Effector memory CD4-positive, alpha-beta T cell (primary cell): ENCODE measurements at places on chromosomes 12 and 14.

DNA sequence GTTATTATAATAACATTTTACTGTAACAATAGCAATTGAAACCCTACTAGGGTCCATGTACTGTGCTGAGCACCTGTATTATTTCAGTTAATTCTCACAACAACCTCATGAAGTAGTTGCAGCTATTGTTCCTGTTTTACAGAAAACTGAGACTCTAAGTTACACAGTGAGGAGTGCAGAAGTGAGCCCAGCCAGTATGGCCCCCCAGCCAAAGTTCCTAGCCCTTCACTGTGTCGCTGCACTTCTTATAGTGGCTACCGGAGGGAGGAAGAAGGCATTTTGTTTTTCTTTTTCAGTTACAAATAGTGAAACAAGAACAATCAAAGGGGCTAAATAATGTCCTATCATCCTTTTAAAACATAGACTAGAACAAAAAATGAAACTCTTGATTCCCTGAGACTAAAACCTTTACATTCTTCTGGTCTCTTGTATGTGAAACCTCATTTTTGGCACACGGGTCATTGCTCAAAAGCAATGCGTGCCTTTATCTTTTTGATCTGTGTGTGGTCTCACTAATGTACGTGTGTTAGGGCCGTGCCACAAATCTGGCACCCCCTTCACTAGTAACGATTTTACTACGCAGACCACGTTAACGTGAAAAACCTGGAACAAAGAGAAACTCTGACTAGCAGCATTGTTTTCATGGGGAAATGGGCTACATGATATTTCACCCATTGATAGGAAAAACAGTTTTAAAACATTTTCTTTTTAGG lies 88.7 kb downstream of the LLPH start:
- no peaks in the 10 kb centered on the region for H3K4me1 ChIP-seq
- no peak for DNase-seq
- no peaks in the 10 kb centered on the region for H3K36me3 ChIP-seq
- H3K27ac ChIP-seq: no peak overlapping the region

DNA sequence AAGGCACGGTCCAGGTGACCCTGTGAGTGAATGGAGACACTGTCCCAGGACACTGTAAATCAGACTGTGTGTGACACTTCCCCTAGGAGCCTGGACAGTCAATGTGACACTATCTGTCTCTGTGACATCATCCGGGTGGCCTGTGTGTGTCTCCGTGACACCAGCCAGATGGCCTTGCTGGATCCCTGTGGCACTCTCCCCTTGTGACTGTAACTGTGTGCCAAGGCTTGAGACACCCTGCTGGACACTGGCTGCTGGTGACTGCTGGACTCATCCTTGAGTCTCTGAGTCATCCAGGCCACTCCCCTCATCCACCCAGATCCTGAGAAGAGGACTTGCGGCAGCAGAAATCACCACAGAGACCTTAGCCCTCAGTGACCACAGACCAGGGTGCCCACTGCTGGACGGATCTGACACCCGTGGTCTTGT lies 51.6 kb downstream of the MVK start:
- H3K27me3 ChIP-seq: no peaks in the 10 kb centered on the region
- no peak overlapping the region for H3K27ac ChIP-seq
- no peak overlapping the region for H3K4me3 ChIP-seq
- no peaks in the 10 kb centered on the region for H3K4me1 ChIP-seq
- H3K36me3 ChIP-seq: no peaks in the 10 kb centered on the region

DNA sequence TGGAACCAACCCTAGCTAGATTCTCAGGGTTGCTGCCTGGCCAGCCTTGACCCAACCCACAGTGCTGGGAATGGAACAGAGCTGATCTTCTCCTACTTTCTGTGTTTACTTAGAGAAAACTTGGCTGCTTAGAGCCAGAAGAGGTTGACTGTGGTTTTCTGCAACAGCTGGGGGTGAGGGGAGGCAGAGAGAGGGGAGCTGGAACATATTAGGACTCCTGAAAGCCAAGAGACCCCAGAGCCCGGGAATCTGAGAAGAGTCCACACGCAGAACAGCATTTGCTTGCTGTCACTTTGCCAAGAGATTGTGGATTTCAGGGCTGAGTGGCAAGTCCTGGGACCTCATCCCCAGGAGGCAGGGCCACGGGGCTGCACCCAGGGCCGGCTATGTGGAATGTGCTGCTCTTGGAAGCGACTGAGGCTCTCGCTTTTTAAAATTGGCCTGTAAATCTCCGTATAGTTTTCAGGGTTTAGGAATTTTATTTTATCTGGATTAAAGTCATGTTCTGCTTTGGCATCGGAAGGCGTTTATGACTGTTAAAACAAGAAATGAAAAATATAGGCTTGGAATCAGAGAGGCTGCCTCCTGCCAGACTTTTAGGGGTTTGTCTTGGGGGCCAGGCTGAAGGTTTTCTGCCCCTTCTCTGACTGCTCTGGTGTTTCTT lies 22.3 kb upstream of the MED13L start:
- no peaks in the 10 kb centered on the region for H3K4me1 ChIP-seq
- no peak overlapping the region for H3K4me3 ChIP-seq
- no peak for DNase-seq

GRCh38 chr14:69674546-69675244 lies 63.3 kb downstream of the SUSD6 start:
- no peak overlapping the region for H3K27ac ChIP-seq
- no peaks in the 10 kb centered on the region for H3K36me3 ChIP-seq
- H3K4me3 ChIP-seq: no peak overlapping the region

DNA sequence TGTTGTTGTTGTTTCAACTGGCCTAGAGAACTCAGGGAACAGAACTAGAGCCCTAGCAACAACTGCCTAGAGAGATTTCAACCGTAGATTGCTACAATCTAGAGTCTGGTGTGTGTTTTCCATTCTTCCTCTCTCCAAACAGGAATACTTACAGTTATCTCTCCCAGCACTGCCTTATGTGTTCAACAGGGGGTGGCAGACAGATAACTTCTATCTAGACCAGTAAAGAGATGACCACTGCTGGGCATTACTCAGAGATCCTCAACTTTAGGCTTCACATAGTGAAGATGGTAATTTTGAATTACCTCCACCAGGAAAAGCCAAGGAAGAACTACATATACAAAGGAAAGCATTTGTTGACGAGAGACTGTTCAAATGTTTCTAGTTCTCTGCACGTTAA lies 4.8 kb downstream of the TXNDC16 start:
- H3K27ac ChIP-seq: no peak overlapping the region
- no peaks in the 10 kb centered on the region for H3K36me3 ChIP-seq
- H3K4me1 ChIP-seq: peaks cover 8% of the 10 kb centered on the region
- H3K27me3 ChIP-seq: no peaks in the 10 kb centered on the region

GRCh38 chr12:82708061-82708879 lies 21.6 kb downstream of the TMTC2 start:
- H3K36me3 ChIP-seq: no peaks in the 10 kb centered on the region
- no peak for DNase-seq
- no peaks in the 10 kb centered on the region for H3K27me3 ChIP-seq
- H3K4me3 ChIP-seq: no peak overlapping the region
- no peaks in the 10 kb centered on the region for H3K4me1 ChIP-seq
- H3K27ac ChIP-seq: no peak overlapping the region

DNA sequence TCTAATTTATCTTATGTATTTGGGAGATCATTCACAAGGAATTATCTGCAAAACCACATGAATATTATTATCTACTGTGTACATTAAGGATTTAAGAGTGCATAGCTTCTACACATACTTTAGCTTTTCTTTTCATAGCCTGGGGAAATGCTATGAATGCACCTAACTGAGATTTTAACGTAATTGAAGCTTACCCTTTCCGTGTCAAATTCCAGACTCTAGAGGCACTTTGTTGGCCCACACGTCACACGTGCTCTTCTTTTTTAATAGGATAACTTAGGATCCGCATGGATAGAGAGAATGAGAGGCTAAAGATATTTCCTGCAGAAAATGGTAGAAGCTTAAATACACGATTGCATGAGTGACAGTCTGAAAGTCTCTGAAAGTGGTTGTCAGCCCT lies 481.1 kb downstream of the PCNX1 start:
- DNase-seq: no peak
- no peaks in the 10 kb centered on the region for H3K36me3 ChIP-seq
- no peaks in the 10 kb centered on the region for H3K4me1 ChIP-seq
- H3K27ac ChIP-seq: no peak overlapping the region
- no peak overlapping the region for H3K4me3 ChIP-seq

DNA sequence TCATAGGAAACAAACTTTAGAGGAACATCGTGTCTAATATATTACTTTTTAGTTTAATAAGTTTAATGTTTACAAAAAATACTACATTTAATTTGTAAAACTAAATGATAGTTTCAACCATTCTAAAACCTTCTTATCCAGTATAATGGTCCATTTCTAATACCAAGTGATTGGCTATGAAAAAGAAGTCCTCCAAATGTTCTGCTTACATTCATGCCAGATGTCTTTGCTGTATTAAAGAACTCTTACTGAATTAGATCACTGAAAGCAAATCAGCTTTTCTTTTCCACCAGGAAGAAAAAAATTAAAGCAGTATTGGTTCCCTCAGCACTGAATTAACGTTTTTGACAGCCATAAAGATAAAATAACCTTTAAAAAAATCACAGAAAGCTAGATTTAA lies 3.7 kb downstream of the NOVA1 start:
- no peak for DNase-seq
- H3K4me3 ChIP-seq: no peak overlapping the region
- no peaks in the 10 kb centered on the region for H3K36me3 ChIP-seq
- H3K4me1 ChIP-seq: no peaks in the 10 kb centered on the region

DNA sequence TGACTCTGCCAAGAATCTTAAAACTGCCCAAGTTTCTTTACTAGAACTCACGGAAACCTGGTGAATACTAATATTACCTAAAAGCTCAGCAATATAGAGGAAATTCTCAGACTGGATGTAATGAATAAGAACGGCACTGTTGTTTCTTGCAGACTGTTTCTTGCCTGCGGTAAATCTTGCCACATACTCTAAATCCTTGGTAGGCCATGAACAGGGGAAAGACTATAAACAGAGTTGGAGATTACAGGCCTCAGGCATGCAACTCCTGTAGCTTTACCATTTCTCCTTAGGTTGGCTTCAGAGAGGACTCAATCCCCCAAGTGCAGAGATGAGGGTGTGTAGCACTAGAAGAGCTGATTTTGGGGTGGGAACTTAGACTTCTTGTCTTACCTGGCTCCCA lies 1.1 kb downstream of the ALDH6A1 start:
- H3K27ac ChIP-seq: no peak overlapping the region
- H3K36me3 ChIP-seq: no peaks in the 10 kb centered on the region
- H3K4me3 ChIP-seq: no peak overlapping the region

DNA sequence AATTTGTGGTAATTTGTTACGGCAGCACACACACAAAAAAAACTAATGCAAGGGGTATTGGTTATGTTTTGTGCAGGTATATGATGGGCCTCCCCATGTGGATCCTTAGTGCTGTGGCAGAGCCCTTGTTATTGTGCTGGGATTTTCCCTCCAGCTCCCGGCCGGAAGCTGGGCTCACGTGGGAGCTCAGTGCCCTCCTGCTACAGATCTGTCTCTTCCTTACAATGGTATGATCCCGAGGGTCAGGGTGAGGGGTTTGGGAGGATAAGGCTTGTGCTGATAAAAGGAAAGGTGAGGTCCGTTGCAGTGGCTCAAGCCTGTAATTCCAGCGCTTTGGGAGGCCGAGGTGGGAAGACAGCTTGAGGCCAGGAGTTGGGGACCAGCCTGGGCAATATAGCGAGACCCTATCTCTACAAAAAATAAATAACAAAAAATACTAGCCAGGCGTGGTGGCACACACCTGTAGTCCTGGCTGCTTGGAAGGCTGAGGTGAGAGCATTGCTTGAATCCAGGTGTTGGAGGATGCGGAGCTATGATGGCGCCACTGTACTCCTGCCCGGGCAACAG lies 861 bp upstream of the SLC48A1 start:
- H3K4me1 ChIP-seq: peaks cover 9% of the 10 kb centered on the region
- no peaks in the 10 kb centered on the region for H3K36me3 ChIP-seq

DNA sequence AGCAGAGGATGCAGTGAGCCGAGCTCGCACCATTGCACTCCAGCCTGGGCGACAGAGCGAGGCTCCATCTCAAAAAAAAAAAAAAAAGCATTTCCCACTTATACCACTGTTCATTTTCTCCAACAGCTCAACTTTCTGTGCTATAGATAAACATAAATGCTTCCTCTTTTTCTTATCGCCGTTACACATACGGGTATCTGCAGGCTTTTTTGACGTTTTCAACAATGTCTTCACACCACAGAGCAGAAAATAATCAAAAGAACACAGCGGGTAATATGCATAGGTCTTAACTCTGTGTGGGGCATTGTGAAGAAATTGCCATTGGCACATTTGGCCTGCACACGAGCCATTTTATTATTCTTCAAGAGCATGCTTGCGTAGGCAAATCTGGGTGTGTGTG lies 86.4 kb downstream of the CAPZA3 start:
- DNase-seq: no peak
- H3K36me3 ChIP-seq: no peaks in the 10 kb centered on the region
- no peak overlapping the region for H3K27ac ChIP-seq
- no peaks in the 10 kb centered on the region for H3K4me1 ChIP-seq
- no peaks in the 10 kb centered on the region for H3K27me3 ChIP-seq

- no peak overlapping the region for H3K27ac ChIP-seq
- H3K36me3 ChIP-seq: no peaks in the 10 kb centered on the region
- DNase-seq: no peak
- H3K4me3 ChIP-seq: no peak overlapping the region
- no peaks in the 10 kb centered on the region for H3K27me3 ChIP-seq
Measured at GRCh38 chr12:29253906-29254625, 105.0 kb downstream of the FAR2 start.

DNA sequence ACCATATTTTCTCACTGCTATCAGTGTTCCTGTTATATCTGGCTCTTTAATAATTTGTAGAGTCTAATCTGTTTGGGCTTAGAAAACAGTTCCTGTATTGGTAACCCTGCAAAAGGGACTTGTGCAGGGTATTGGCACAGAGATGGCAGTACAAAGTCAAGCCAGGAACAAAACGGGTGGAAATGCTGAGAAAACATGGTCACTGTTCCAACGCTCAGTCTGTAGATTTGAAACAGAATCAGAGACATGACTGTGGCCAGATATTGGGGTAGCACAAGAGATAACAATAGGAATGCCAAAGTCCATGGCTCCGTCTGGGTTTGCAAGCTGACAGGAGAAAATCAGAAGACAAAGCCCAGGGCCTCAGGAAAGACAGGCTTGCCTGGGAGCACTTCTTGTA lies 290.7 kb upstream of the PDE3A start:
- no peaks in the 10 kb centered on the region for H3K4me1 ChIP-seq
- H3K27ac ChIP-seq: no peak overlapping the region
- DNase-seq: no peak
- H3K36me3 ChIP-seq: no peaks in the 10 kb centered on the region

GRCh38 chr14:43165651-43166050 lies 1341.4 kb downstream of the FSCB start:
- no peak overlapping the region for H3K4me3 ChIP-seq
- no peak for DNase-seq
- H3K27ac ChIP-seq: no peak overlapping the region
- H3K27me3 ChIP-seq: no peaks in the 10 kb centered on the region
- H3K36me3 ChIP-seq: no peaks in the 10 kb centered on the region
